ENCODE measurements at places on chromosomes 5 and 9.
A peak's percentile ranks its signal among the peaks of the same experiment; 100 is the strongest.

GRCh38 chr9:75960551-75960950 lies 70.1 kb downstream of the PCSK5 start:
- DNase-seq: no peak

GRCh38 chr5:90560771-90561170 lies 2.2 kb downstream of the ADGRV1 start:
- DNase-seq: no peak

- DNase-seq: no peak
Observed at GRCh38 chr5:149938791-149939358, 5.7 kb downstream of the PDE6A start.

GRCh38 chr9:18658804-18659705 lies 185.1 kb downstream of the ADAMTSL1 start:
- DNase-seq: no peak

DNA sequence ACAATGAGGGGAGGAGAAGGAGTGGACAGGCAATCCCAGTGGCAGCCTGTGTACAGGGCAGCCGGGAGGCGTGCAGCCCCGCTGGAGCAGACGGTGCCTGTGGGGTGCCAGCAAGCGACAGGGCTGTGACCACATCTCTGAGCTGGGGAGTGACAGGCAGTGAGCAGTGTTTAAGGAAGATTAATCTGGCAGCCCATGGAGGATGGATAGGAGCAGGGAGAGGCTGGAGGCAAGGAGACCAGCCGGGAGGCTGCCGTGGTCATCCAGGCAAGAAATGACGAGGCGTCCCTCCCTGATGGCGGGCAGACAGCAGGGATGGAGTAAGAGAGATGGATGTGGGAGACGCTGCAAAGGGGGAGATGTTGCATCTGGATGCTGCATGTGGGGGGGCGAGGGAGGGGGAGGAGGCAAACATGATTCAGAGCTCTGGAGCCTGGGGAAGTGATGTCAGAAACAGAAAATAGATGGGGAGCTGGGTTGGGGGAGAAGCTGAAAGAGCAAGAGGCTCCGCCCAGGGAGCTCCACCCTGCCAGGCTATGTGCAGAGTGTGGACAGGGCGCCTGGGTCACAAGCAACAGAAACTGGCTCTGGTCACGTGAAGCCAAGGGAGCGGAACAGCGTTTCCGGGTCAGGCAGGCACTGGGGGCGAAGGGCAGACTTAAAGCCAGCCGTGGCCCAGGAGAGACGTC lies 12.6 kb downstream of the UNC5A start:
- no peak for DNase-seq

GRCh38 chr5:164934039-164934438 lies 1428.6 kb downstream of the MAT2B start:
- DNase-seq: no peak

DNA sequence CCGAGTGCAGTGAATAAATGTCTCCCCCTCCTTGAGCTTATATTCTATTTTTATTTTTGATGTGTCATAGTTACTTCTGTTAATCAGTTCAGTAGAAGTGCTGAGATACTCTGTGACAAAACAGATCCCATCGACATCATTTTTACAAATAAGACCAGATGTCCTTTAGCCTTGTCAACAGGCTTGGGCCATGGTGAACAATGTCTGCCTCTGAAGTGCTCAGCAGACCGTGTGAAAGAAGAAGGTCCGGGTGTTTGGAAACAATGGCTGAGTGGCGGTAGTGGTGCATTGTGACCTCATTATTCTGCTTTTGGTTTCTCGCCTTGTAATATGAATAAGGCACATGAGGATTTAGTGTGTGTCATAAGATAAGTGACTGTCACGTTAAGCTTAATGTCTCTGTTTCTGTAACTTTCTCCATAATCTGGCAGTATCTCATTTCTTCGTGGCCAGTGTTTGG lies 71.2 kb downstream of the SYK start:
- DNase-seq: no peak

DNA sequence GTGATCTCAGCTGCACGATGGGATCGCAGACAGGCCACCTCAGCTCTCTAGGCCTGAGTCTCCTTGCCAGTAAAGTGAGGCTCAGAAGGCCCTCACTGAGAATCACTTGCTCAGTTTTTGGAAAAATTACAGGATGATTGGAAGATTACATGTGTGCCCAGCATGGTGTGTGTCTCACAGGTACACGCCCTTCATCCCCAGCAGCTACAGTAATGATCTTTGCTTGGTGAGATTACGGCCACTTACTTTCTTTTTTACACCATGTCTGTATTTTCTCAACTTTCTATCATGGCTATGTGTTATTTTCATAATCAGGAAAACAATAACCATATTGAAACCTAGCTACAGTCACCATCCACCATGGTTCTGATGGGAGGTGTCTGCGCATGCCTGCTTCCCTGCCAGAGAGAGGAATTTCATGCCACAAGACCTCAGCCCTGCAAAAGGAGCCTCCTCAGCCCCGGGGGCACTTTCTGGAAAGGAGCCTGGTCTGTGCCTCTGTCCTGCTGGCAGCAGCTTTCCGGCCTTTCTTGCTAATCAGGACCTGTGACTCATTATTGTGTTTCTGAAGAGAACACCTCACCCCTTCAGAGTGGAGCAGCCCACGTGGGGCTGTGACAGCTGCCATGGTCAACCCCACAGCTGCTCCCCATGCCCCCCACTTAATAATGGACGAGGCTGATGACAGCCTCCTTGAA lies 64.2 kb upstream of the OLFM1 start:
- no peak for DNase-seq

DNA sequence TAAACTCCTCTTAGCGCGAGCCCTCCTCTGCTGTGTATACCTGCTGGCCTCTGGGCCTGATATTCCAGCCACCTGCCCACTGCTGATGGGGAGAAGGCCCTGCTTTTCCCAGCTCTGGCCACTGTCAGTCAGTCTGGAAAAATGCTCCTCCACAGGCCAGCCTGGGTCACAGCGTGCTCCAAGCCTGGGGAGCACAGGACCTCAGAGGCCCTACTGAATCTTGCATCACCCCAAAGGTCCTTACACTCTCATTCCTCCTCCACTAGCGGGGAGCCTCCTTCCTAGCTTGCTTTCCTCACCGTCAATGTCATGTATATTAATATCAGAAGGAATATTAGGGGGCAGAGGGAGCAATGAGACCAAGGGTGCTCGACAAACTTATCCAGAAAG lies 73.7 kb downstream of the SHB start:
- DNase-seq: no peak

DNA sequence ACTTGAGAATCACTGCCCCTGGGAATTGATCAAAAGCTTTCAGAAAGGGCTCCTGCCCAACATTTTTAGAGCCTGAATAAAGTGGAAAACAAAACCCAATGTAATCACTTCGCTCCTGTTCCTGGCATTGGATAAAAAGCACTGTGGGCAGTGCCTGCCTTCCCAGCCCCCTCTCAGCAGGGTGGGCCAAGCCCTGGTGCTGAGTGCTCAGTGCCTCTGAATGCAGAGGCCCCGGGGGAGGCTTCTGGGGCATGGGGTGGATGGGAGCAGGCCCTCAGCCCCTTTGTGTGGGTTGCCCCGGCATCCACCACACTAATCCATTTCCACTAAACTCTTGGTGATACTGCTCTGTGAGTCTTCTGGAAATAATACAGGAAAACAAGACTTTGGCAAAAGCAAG lies 55.6 kb downstream of the CFAP90 start:
- no peak for DNase-seq

- DNase-seq: no peak
Observed at GRCh38 chr9:93188426-93189368, 4.8 kb downstream of the WNK2 start.

DNA sequence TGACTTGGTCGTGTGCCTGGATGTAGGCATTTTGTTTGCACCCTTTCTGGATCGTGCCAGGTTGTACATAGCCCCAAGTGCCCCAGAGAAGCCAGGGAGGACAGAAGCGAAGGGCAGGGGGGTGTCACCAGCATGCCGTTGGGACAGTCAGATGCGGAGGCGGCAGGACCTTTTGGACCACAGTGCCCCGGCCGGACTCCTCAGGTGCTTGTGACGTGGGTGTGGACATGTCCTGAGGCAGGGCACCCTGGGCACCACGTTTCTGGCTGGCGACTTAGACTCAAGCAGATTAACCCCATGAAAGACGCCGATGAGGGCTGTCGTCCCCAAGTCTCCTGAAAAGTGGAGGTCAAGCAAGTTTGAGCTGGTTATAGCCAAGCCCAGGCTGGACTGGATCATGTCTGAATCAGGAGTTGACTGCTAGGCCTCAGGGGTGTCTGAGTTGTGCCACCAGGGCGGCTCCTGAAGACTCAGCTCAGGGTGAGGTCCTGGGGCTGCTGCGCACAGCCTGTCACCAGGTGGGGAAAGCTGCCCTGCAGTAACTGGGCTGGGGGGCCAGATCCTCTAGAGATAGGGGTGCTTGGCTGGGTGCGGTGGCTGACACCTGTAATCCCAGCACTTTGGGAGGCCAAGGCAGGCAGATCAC lies 42.0 kb downstream of the HABP4 start:
- no peak for DNase-seq

- DNase-seq: no peak
Observed at GRCh38 chr9:89678396-89679015, 73.7 kb downstream of the GADD45G start.

DNA sequence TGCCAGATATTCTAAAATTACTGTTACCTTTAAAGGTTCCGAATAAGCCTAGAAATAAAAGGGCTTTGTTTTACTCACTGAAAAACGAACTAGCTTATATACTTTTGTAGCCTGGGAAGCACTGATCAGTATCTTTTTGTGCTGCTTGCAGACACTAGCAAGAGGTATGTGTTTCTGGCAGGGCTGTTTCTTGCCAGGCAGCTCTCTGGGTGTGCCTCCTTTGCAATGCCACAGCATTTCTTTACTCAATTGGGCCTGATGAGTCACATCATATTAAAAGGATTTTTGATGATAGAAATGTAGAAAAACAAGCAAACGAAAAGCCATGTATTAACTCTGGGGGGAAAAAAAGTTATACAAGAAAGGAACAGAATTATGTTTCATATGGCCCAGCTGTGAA lies 35.6 kb downstream of the CD180 start:
- DNase-seq: peak; percentile 79

DNA sequence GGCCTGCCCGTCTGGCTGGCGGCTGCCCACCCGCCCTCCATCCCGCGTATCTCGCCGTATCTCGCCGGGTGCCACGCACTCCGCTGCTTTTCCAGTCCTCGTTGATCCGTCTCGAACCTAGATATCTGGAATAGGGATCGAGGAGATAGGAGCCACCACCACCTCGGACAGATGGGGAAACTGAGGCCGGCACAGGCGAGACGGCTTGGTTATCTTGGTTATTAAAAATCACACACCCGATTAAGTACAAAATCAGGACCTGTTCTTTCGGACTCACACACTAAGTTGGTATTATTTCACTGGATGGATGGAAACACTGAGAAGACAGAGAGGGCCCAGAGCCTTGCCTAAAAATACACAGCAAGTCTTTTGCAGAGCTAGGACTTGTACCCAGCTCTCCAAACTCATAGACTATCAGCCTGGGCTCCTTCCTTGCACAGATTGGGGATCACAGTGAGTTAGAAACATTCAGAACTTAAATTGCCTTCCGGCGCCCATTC lies 678 bp downstream of the SLC26A2 start:
- no peak for DNase-seq

DNA sequence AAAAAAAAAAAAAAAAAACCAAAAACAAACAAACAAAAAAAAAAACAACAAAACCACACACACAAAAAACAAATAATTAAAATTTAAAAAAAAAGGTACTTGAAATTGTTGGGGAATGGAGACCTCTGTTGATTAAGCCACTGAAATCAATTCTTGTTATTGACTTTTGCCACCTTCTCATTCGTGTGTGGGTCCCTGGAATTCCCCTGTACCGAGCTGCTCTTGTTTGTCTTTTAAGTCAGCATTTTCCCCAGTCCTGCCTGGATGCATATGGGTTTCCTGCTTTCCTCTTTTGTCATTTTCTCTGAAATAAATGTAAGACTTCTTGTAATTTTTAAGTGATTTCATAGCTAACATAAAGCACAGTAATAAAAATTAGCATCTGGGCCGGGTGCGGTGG lies 45.5 kb downstream of the GPBP1 start:
- DNase-seq: peak; percentile 18

- DNase-seq: peak; percentile 80
Observed at GRCh38 chr5:1536322-1536845, 12.6 kb upstream of the LPCAT1 start.

DNA sequence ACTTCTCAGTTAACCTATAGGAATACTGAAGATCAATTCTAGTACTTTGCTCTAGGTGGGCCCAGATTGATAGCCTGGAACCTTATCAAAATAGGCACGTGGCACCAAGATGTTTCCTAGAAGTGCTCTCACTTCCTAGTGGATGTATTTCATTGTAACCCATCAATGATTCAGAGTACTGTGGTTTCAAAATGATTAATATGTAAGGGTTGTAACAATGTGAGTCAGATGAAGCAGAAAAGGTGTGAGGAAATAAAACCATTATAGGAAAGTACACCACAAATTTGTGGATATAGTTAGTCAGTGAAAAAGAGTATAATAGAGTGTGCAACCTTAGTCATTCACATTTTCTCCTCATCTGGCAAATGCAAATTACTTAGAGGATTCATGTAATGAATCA lies 177.3 kb upstream of the FST start:
- no peak for DNase-seq

- no peak for DNase-seq
Observed at GRCh38 chr9:136386018-136386417, 12.5 kb upstream of the CARD9 start.

GRCh38 chr5:43149231-43149630 lies 28.5 kb downstream of the ZNF131 start:
- DNase-seq: no peak

DNA sequence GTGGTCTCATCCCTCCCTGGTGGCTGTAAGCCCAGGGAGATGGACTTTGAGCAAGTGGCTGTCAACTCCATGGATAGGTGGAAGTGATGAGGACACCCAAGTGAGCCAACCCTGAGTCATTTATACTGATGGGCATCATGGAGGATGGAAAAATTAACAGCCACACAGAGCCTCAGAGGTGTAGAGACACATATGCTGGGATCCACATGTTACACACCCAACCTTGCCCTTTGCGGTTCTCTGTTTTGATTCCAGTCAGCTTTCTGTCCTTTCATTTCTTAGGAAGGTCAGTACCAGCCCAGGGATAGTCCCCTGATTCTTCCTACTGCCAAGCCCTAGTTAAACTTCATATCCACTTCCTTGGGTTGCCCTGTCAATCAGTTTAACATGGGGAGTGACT lies 51.9 kb downstream of the PSAT1 start:
- DNase-seq: no peak

DNA sequence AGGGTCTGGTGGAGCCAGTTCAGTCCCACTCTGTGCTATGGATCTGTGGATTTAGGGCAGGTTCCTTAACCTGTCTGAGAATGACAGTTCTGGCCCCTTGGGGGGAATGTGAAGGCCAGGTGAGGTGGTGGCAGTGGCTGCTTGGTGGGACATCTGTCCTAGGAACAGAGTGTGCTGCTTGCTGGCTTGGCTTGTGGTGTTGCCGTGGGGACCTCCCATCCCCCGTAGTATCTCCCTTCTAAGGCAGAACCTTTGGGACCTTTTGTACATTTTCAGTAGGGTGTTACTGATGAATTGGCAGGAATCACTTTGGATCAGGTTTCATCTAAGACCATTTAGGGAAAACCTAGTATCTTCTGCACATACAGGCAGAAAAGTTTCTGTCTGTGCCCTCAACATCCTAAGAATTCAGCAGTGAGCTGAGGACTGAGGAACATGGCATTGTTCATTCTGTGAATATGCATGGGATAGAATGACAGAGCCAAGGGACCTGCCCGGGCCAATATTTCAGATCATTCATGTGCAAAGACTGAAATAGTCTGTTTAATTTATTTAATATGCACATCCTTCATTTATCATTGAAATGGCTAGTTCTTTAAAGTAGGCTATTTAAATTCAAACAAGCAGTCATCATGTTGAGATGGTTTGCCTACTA lies 64.6 kb downstream of the WNK2 start:
- no peak for DNase-seq
